Renal cortical epithelial cell (primary cell): ENCODE measurements at places on chromosomes 16 and 17.

- no peak for DNase-seq
These were observed 50.2 kb downstream of the ANKFN1 start for GRCh38 chr17:56203430-56203829.

- no peak for DNase-seq
These were observed 38.0 kb downstream of the FZD2 start for GRCh38 chr17:44595216-44595775.

- no peak for DNase-seq
These were observed 13.4 kb downstream of the CASC3 start for GRCh38 chr17:40153603-40154236.

DNA sequence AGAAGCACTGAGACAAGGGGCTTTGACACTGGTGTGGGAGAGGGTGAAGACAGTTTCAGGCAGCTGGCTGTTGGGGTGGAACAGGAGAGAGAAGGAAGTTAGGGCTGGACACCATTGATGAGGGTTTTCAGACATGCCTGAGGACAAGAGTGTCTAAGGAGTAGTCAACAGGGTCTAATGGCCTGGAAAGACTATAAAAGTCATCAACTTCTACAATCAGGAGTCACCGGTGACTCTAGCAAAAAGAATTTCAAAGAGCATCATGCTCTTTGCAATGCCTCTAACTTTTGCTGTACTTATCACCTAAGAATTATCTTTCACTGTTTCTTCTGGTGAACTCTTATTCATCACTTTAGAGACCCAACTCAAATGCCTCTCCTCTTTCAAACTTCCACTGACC, 213.9 kb downstream of the C16orf78 start:
- no peak for DNase-seq

DNA sequence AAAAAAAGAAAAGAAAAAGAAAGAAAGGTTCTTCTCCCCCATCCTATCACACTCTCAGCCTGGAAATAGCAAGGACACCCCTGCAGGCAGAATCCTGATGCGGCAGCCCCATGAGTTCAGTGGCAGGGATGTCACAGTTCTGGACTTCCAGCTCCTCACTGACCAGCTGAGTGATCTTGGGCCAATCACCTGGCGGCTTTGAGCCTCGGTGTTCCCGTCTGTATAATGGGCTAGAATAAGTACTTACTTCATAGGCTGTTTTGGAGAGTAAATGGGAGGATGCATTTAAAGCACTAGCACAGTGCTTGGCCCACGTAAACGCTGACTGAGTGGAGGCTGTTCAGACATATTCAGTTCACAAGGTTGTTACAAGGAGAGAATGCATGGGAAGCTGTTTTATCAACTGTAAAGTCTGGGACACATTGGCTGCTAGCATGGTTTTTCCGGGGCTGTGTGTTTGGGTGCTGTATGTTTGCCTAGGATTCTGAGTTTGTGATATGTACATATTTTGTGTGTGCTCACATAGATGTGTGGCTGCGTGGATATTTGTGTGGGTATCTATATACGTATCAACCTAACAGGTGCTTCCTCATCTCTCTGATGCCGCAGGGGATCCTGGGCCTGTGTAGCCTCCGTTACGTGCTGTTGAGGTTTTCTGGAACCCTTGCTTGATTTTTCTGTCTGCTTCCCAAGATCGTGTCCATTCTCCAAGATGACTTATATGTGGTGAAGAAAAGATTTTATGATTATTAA, 3.4 kb downstream of the BHLHA9 start:
- no peak for DNase-seq

GRCh38 chr16:58009856-58010416, 8.7 kb downstream of the USB1 start:
- no peak for DNase-seq

- DNase-seq = peak; percentile 77
These were observed 144.1 kb upstream of the HLF start for GRCh38 chr17:55120651-55121050.

- no peak for DNase-seq
These were observed 841 bp upstream of the IGFALS start for GRCh38 chr16:1794221-1794871.

- no peak for DNase-seq
These were observed 547.2 kb upstream of the CDH8 start for GRCh38 chr16:62583414-62583813.

DNA sequence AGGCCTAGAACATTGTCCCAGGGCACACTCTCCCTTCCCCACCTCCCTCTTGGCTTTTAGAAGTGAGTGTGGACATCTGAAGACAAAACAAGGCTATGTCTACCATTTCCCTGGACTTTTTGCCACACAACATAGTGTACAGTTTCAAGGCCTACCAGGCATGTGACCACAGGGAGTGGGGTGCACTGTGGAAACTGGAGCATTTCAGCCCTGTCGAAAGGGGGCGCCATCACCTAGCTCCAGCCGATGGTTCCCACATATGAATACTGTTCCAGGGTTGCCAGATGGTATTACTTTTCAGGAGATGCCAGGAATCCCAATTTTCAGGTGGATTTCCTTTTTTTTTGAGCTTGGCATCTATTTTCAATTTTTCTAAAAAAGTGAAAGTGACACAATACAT, 140.7 kb downstream of the KATNIP start:
- DNase-seq = no peak

DNA sequence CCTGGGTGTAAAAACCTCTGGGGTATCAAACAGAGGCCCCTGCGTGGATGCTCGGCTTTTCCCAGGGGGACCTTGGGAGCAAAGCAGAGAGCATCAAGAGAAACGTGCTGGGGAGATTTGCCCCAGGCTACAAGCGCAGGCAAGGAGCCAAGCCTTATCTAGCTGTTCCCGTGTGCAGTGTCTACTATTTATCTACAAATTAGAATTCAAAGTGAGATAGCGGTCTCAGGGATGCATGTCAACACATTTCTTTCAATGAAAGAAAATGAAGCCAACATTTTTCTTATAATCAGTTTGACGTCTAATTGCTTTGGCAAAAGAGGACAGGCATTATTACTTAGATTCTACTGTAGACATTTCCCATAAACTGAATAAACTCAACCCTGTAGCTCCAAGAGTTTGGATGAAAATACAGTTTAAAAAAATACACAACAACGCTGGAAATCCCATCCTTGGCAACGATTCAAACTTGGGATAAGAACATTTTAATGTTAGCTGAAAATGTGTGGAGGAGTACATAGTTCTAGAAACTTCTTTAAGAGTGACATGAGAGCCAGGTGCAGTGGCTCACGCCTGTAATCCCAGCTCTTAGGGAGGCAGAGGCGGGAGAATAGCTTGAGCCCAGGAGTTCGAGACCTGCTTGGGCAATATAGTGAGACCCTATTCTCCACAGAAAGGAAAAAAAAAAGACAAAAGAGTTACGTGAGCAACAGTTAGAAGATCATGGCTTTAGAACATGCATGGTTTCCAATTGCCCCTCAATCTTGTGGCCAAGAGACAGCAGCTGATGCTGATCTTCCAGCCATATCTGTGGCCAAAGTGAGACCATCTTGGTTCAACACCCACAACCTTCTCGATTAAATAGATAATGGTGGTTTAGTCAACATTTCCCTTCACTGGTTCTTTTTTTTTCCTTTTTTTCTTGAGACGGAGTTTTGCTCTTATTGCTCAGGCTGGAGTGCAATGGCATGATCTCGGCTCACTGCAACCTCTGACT, 7.2 kb downstream of the SPNS3 start:
- DNase-seq = no peak

DNA sequence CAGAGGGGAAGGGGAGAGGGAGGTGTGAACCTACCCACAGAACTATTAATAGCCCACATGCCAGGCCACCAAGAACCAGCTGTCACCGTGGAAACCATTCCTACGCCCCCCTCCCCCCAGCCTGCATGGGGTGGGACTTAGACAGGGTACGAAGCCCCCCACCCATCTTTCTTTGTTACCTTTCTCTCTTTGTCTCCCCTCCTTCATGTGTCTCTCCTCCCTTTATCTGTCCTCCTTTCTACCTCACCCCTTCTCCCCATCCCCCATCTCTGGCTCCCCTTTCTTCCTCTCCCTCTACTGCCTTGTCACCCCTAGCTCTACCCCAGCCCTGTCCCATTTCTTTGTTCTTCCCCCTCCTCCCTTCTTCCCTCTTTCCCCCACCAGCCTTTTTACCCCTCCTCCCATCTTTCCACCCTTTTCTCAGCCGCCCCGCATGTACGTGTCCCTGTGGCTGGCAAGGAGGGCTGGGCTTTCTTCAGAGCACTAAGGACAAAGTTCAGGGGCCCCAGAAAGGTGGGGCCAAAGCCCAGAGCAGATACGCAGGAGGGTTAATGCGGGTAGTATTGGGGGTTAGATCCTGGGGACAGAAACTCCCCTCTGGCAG, 8.0 kb downstream of the THRA start:
- no peak for DNase-seq

- DNase-seq = no peak
These were observed 94.2 kb downstream of the KATNIP start for GRCh38 chr16:27644165-27644564.

DNA sequence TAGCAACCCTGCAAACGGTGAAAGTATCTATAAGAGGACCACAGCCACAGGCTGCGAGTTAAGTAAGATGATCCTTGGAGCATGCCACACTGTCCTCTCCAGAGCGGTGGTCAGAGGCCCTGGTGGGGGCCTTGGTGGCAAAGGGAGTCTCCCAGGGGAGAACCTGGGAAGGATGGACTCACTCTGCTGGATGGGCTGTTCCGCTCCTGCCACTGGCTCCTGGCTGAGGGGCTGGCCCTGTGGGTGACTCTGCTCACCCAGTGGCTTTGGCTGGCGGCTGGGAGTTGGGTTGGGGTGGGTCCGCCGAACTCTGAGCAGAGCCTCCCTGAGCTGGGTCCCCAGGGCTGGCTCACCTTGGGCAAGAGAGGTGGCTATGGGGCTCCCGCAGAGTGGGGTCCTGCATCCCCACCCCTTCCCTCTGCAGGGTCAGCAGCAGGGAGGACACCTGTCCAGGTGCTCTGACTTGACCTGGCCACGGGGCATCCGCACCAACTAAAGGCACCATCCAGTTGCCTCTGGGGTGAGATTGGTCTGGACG, 7.3 kb downstream of the CDK5R1 start:
- no peak for DNase-seq

DNA sequence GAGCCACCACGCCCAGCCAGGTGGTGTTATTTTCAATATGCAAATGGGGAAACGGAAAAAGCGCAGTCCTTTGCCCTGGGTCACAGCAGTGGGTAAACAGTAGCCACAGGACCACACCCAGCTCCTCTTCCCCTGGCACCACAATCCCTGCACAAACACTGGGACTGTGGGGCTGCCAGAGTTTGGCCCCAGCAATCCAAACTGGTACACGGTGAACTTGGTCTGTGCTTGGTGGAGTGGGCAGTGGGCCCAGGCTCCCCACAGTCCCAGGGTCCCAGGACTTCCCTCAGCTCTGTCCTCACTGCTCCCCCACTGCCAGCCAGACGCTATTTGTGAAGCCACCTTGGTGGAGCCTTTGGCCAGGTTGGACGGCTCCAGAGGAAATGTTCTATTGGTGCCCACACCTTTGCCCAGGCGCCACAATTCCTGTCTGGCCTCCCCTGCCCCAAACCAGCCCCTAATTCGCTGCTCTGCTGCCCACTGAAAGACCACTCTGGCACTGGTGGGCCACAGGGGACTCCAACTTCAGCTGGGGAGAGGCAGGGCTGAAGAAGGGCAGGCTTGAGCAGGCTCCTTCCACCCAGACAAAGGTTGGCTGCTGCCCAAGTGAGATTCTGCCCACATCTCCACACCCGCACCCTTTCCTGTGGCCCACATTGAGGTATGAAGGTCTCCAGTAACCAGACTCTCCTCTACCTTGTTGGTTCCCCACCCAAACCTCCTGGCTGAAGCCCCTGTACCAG, 2.1 kb downstream of the CHAD start:
- DNase-seq = no peak

GRCh38 chr17:72778169-72779151, 314.0 kb downstream of the SLC39A11 start:
- DNase-seq = no peak

DNA sequence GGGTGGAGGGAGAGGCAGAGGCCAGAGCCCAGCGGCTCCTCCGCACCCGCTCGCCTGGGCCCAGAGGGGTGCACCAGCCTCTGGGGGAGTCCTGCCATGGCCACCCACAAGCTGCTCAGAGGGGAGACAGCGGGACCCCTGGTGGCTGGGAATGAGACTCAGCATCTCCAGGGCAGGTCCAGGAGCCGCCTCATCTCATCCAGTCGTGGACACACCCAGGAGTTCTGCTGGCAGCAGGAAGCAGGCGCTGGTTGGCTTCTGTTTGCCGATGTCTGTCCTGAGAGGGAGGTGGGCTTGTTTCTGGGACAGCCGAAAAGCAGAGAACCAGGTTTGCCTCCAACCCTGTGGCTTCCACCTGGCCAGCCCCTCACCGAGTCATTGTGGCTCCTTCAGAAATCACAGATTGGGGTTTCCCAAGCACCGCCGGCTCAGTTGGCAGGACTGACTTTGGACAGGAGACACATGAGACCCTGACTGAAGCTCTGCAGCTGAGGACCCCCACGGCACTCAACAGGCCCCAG, 49.6 kb upstream of the ENPP7 start:
- no peak for DNase-seq

GRCh38 chr16:64450177-64450576, 671.7 kb downstream of the CDH11 start:
- no peak for DNase-seq

DNA sequence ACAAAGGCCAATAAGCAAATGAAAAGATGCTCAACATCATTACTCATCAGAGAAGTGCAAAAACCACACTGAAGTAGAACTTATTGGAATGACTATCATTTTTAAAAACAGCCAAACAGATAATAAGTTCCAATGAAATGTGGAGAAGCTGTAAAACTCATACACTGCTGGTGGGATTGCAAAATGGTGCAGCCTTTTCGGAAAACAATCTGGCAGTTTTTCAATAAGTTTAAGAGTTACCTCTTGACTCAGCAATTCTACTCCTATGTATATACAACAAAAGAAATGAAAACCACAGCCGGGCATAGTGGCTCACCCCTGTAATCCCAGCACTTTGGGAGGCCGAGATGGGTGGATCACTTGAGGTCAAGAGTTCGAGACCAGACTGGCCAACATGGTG, 49.3 kb downstream of the AKAP10 start:
- DNase-seq = no peak

GRCh38 chr17:35148144-35148543, 527 bp downstream of the UNC45B start:
- DNase-seq = no peak

DNA sequence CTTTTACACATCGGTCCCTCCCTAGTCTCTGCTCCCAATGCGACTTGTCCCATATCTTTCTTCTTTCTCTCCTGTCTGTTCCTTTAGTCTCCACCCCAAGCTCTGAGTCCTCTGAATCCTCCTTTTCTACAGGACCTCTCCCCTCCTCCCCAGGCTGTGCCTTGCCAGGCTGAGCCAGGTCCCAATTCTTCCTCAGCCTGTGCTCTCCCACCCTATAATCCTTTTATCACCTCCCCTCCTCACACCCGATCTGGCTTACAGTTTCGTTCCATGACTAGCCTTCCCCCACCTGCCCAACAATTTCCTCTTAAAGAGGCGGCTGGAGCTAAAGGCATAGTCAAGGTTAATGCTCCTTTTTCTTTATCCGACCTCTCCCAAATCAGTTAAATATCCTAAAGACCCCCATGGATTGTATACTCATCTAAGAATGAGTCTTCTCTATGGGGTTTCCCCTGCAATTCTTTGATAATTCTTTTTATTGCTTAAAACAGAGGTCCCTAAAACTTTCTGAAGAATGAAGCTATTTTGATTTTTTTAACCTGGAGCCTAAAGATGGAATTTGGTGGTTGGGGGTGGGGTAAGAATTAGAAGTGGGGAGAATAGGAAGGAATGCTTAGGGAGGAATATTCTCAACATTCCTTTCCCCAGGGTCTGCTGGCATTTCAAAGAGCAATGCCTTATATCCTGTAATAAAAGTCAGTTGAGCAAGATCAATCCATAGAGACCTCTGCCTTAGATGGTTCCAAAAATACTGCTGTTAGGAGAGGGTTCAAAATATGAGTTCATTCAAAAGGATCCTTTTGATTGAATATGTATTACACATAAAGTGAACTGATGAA, 102.8 kb downstream of the MYO1D start:
- no peak for DNase-seq
